ENCODE measurements at places on chromosomes 4 and X.

DNA sequence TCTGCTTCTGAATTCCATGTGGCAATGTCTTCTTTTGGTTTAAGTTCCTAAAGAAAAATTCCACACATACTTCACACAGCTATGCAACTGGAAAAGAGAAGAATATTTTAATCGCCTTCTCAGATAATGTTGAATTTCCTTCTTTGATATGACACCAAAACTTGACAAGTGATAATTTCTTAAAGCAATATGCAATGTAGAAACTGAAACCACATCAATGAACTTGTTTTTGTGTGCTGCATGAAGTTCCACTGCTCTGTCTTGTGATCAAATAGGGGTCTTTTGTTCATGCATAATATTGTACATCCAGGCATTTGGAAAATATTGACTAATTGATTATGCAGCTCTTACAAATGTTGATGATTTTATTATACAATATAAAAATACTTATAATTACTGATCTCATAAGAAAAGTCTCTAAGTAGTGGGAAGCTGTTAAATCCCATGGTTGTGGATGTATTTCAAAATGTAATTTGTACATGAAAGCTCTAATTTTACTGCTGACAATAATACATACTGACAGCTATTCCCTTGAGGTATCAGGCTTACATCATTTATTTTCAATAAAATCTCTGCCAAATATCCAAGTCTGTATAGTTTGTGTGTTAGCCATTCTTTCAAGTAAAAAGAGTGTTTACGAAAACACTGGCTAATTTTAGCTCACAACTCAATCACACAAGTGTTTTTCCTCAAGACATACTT, 56.5 kb downstream of the AGA start:
- no peak for DNase-seq

DNA sequence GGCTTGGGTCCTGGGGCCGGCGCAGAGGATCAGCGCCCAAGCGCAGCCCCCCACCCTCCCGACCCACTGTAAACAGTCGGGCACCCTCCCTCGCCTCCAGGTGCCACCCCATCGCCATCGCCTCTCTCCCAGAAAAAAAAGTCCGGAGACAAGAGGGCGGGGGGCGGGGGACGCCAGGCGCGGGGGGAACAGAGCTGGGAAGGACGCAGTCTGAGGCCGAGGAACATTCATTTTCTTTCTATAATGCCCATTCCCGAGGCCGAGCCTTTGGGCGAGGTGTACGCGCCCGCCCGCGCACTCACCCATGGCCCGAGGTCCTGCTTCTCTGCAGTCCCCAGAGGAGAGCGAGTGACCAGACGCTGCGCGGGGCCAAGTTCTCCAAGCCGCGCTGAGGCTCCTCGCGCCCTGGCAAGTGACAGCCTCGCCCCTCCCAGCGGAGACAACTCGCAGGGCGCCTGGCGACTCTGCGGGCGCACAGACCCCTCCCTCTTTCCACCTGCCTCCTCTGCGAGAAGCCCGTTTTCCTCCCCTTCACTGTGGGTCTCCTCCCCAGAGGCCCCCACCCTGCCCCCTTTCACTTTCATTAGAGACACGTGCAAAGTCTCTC, 63.5 kb upstream of the WDR17 start:
- no peak for DNase-seq

DNA sequence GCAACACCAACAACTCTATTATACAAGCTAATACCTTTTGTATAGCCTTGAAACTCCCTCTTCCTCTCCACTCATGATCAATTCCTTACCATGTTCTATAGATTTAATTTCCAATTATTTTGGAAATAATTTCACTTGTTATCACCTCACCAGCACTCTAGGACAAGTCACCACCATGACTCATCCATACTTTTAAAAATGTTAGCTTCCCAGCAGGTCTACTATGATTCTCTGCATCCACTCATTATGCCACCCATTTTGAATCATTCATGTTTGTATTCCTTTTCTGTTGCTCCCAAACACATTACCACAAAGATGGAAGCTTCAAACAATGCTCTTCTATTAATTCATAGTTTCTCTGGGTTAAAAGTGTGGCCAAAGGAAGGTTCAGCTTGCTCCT, 469.6 kb downstream of the PDGFC start:
- DNase-seq, result no peak

DNA sequence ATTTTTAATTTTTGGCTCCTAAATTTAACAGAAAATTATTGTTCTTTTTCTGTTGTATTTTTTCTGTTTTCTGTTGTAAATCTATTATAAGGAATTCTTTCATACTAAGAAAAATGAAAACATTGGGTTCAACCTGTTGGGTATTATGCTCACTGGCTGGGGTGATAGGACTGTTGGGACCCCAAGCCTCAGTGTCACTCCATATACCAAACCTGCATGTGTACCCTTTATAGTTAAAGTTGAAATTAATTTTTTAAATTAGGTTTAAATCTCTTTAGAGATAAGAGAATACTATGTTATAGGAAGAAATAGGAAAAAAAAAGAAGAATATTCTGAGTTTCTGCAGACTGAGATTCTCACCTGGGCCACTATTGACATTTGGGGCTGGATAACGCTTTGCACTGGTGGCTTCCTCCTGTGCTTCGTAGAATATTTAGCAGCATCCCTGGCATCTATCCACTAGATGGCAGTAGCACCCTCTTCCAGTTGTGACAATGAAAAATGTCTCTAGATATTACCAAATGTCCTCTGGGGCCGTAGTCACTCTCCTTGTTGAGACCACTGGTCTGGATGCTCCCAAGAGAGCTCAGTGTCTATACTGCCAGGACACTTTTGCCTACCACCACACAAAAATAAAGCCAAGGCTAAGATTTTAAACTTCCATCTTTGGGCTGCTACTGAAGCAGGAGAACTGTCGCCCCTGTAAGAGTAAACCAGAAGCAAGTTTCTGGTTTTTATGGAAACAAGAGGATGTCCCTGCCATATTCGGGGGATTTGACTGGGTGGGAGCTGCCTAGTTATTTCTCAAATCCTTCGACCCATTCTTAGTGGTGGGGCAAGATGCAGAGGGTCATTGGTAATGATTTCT, 22.4 kb upstream of the CLTRN start:
- DNase-seq, result no peak

- no peak for DNase-seq
These were observed 585.9 kb downstream of the PCDH18 start for GRCh38 chr4:136946307-136946907.

- no peak for DNase-seq
These were observed 70.4 kb downstream of the ARAP2 start for GRCh38 chr4:36173905-36174304.

- no peak for DNase-seq
These were observed 90.9 kb upstream of the TLR2 start for GRCh38 chr4:153593161-153593560.

DNA sequence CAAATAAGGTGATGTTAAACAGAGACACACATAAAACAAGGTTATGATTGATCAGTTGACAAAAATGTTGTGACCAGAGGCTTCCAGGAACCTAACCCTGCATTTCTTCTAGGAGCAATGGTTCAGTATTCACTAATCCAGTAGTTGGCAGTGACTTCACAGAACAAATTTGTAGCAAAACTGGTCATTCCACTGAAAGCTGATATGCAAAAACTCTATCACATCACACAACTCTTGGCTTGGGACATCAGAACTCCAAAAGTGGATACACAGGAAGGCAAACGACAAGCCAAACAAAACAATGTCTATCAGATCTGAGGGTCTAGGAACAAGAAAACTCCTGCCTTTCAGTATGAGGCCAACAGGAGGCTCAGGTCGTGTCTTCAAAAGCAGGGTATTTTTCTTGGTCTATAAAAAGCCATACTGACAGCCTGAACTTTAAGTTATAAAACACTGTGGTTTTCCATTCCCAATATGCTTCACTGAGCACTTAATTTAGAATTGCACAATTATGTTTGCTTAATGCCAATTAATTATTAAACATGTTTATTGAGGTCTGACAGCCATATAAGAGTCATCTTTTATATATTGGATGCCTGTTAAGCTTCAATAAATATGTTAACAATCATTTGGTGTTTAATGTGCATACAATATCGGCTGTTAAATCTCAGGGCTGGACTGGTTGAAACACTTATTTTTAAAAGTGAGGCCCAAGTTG, 45.6 kb downstream of the SOD3 start:
- DNase-seq, result no peak

DNA sequence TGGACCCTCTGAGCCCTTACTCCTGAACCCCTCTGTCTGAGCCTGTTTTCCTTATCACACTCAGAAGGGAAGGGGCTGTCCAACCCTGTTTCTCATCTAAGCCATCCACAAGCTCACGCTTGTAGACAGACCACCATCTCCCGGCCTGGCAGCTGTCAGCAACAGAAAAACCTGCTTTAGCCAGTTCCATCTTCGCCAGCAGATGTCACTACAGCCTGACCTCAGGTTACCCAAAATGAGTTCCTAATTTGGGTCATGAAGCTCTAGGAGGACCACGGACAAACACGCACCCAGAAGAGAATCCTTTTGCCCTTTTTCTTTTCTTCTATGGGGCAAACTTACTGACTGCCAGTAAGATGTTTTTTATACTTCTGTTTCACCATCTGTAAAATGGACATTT, 445.4 kb downstream of the BCOR start:
- no peak for DNase-seq

DNA sequence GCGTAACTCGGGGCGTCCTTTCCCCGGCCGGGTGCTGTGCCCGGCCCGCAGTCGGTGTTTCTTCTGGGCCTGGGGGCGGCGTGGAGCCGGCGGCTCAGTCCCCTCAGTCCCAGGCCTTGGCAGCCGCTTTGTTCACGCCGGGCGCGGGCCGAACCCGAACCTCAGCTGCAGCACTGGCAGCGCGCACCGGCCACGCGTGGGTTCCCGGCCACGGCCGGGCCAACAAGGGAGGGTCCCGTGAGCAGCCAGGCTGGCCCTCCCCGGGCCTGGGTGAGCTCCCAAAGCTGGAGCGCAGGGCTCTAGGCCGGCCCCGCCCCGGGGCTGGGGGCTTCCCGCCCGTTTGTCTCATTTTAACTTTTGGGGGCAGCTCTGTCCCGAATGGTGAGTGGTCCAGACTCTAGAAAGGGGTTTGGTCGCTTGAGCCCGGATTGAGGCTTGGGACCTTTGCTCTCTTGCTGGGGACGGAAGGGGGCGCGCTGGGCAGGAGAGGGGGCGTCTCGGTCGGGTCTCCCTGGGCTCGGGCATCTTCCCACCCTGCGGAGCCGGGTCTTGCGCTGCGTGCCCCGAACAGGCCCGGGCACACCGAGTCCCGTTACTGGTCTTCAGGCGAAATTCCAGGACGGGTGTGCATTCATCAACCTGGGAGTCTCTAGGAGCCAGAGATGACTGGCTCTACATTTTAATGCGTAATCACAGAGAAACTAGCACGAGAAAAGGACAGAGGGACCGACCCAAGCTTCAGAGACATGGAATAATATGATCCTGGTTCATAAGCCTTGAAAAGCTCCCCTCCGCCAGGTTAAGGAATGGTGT, 177.1 kb downstream of the CBR4 start:
- DNase-seq, result peak; percentile 59

DNA sequence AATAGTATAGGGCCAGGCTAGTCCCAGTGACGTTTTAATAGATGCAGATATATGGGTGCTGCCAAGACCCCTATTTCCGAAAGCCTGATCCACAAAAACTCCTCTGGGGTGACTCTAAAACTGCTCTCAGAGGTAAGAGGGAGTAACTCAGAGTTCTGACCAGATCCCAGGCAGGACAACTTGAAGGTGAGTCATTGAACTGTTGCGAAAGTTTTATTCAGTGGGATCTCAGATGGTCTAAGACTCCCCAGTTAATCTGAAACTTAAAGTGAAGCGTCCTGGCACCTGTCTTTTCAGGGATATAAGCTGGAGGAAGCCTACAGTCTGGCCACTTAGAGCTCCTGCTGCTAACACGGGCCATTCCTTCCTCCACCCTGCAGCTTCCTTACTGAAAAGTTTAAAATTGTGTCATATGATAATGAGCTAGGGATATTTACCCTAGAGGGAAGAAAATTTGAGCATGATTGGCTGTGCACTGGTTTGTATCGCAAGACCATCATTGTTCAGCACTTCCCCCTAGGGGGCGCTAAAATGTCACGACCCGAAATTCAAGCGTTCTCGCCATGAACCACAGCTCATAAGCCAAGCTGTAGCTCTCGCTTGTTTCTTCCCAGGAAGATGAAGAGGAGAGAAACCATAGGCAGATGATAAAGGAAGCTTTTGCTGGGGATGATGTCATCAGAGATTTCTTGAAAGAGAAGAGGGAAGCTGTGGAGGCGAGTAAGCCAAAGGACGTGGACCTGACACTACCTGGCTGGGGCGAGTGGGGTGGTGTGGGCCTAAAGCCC, 19.5 kb downstream of the UTP14A start:
- DNase-seq, result peak; percentile 33

DNA sequence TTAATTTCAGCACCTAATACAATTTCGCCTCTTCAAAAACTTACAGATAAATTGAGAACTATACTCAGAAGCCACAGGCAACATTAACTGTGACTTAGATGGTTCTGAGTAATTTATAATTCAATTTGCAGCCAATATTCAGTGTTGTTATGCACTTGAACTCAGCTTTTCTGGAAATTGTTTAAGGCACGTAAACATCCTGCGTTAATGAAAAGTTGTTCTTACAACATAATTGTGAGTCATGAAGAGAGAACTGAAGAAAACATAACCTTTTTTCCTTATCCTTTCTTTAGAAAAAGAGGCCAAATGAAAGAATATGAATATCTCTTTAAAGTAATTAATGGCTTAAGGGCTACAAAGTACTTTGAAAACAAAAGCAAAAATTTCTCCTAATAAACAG, 16.6 kb upstream of the H2AZ1 start:
- no peak for DNase-seq

GRCh38 chr4:29619168-29619567, 1101.0 kb upstream of the PCDH7 start:
- DNase-seq, result no peak

DNA sequence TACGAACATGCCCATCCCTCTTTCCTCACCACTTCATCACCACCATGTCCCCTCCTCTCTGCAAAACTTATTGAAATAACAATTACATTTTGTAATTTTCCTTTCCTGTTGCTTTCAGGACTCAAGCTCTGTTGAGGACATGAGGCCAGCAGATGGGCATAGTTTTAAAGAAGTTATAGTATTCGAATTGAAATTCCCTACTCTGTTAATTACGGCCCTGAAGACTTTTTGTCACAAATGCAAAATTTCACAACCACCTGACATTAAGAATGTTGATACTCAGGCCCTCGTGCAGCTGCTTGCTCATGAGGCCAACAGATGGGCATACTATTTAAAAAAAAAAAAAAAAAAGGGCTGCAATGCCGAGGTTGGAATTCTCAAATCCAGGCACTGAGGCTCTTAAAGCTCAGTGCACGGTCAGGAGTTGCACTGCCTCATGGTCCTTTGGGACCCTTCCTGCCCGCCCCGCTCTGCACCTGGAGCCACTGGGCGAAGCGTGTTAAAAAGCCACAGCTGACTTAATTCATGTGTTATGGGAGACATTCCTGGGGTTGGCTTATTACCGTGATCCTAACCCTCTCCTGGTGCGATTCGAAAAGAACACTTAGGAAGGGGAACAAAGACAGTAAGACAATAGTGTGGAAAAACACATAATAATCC, 34.2 kb upstream of the FAT1 start:
- no peak for DNase-seq

DNA sequence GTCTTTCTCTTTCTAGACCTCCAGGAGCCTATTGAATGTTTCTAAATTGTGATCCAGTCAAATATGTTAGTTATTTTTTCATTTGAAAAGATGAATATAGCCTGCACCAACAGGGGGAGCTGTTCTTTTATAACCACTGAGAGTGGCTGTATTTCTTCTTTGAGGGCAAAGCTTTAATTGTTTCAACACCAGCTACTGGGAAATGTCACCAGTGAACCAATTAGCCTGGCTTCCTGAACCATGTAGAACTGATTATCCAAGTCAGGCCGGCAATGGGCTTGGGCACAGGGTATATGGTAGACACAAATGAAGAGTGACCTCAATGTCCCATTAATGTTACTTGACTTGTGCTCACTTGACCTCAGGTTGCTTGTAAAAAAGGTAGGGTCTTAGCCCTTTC, 4.8 kb upstream of the DAPP1 start:
- no peak for DNase-seq
